Stimulated activated CD4-positive, alpha-beta T cell treated with anti-CD3 and anti-CD28 coated beads, TNF-alpha, amount 100 ng/mL, for 4 hours (primary cell): ENCODE measurements at places on chromosomes 6 and 20.
A peak's percentile ranks its signal among the peaks of the same experiment; 100 is the strongest.

DNA sequence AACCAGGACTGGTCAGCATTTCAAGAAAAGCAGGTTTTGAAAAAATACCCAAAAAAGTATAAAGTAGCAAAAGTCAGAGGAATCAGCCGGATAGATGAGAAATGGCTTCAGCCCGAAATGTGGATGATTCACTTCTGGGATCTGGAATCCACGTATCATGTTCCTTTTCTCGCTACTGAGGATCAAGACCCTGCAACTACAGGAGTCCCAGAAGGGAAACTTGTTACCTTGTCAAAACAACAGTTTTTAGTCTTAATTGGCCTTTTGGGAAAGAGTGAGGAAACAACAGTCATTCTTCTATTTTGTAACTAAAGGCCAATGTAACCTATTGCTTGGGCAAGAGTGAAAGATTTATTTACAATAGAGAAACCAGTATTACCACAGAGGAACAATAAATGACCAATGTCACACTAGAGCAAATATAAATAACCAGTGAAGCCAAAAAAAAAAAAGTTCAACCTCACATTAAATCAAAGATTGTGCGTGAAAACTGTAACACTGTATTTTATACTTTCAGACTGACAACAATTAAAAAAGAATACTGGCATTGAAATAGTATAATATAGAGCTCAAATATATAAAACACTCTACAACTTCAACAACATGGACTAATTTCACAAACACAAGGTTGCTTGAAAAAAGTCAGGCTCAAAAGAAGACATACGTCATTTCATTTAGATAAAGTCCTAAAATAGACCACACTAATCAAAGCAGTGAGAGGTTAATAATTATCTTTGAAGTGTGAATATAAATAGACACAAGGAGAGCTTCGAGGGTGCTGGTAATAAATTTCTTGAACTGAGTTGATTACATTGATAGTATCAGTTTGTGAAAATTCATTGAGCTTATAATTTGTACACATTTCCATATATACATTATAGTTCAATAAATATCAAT is 116.2 kb downstream of the GFRAL start:
- no peak for DNase-seq

DNA sequence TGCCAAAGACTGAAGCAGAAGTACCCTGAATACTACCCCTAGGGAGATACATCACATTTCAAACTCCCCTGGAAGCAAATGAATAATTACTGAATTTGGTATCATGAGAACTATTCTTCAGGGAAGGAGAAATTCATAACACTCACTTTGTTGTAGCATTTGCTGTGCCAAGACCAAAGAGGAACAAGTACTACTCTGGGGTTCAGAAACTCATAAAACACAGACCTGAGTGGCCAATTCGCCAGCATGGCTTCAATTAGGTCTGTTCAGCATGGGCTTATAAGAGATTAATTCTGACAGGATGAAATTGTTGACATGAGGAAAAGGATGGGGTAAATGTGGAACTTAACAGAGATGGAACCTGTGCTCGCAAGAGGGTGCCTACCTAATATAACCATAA is 6.5 kb downstream of the ELOVL5 start:
- DNase-seq: no peak

- peak; percentile 66 for DNase-seq
Measured at GRCh38 chr20:44080646-44081267, 106.2 kb downstream of the JPH2 start.

GRCh38 chr6:137981758-137982157 is 114.7 kb downstream of the TNFAIP3 start:
- no peak for DNase-seq

- DNase-seq: peak; percentile 53
Measured at GRCh38 chr20:31560094-31560745, 44.9 kb upstream of the ID1 start.

DNA sequence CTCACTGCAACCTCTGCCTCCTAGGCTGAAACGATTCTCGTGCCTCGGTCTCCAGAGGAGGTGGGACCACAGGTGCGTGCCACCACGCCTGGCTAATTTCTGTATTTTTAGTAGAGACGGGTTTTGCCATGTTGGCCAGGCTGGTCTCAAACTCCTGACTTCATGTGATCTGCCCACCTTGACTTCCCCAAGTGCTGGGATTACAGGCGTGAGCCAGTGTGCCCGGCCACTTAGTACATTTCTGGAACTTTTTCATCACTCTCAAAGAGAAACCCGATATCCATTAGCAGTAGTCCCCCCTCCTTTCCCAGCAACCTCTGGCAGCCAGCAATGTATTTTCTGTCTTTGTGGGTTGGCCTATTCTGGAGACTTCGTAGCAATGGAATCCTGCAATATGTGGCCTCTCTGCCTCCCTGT is 109.8 kb downstream of the JARID2 start:
- DNase-seq: no peak

GRCh38 chr6:66605971-66606370 is 898.9 kb upstream of the EYS start:
- DNase-seq: no peak
